NCI-H1417 treated with DMSO at 0.1 percent for 48 hours (cell line): ENCODE measurements at places on chromosomes 3 and 15.

DNA sequence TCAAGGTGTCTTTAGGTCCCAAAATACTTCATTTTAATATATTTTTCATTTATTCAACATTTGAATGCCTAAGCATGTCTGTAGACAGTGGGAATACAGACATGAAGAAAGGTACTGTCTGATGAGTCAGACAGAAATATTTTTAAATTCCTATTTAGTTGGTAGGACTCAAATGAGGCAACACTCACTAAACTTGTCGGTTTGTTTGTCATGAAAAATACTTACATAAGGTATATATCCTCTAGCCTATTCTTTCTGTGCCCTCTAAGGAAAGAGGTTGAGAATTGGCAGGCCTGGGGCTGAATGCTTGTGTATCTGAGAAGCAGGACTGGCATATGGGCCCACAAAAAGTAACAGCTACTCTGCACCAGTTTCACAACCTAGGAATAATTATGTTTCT is 423.6 kb upstream of the MDFIC2 start:
- no peak for DNase-seq

- no peak for DNase-seq
These were observed 26.8 kb downstream of the ACAD9 start for GRCh38 chr3:128906031-128906803.

DNA sequence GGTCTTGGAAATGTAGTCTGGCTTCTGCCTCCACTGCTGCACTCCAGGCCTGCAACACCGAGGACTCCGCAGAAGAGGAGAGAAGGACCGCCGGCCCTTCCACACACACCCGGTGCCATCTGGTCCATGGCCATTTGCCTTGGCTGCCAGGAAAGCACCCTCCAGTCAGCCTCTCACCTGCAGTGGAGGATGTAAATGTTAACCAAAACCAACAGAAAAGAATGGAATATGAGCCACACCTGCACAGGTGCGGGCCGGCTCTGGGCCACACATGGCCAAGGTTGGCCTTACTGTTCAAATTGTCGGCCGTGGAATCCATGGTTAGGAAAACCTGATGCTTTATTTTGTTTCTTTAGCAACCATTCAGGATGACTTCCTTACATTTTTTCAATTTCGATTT is 178.3 kb upstream of the C2CD4B start:
- DNase-seq: no peak

GRCh38 chr15:70876683-70877082 is 15.6 kb downstream of the THAP10 start:
- no peak for DNase-seq

DNA sequence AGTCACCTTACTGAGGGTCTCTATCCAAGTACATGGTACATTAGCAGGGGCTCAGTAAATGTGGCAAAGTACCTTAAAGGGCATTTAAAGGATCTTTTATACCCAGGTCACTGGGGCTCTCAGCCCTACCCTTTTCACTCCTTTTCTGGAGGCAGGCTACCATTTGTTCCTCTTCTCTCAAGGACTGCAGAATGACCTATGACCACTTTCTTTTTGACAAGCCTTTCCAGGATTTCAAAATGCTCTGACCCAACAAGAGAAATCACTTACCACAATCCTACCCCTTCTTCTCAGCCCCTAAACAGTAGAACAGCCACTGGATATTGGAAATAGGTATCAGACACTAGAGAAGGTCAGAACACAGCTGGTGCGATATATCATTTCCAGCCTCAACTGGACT is 221.8 kb upstream of the TPRG1 start:
- no peak for DNase-seq

- no peak for DNase-seq
These were observed 31.2 kb upstream of the RARRES1 start for GRCh38 chr3:158763421-158763820.

- DNase-seq: no peak
These were observed 872.4 kb downstream of the NAALADL2 start for GRCh38 chr3:175731543-175731942.

GRCh38 chr3:184584464-184584891 is 22.9 kb downstream of the EPHB3 start:
- no peak for DNase-seq

GRCh38 chr3:42192334-42193200 is 73.4 kb downstream of the CCK start:
- no peak for DNase-seq

- DNase-seq: no peak
These were observed 72.7 kb downstream of the FBLN2 start for GRCh38 chr3:13621381-13622221.

GRCh38 chr15:50426428-50426827 is 2.2 kb downstream of the USP8 start:
- DNase-seq: no peak

DNA sequence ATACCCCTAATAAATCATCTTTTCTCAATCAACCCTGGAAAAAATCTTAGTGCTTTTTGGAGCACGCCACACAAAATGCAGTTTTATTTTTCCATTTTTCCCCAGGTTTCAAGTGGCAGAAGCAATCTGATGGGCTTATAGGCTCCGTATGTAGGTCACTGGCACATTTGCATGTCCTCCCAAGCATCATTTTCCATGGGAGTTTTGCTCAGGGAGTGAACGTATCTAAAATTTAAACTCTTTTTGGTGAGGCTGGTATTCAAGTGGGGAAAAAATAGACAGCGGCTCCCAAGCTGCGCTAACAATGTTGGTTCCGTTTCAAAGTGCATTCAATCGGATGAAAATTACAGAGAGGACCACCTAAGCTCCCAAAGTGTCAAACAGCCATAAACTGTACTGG is 233.4 kb downstream of the MEX3B start:
- no peak for DNase-seq

- DNase-seq: no peak
These were observed 53.9 kb downstream of the RAP2B start for GRCh38 chr3:153215966-153216365.

DNA sequence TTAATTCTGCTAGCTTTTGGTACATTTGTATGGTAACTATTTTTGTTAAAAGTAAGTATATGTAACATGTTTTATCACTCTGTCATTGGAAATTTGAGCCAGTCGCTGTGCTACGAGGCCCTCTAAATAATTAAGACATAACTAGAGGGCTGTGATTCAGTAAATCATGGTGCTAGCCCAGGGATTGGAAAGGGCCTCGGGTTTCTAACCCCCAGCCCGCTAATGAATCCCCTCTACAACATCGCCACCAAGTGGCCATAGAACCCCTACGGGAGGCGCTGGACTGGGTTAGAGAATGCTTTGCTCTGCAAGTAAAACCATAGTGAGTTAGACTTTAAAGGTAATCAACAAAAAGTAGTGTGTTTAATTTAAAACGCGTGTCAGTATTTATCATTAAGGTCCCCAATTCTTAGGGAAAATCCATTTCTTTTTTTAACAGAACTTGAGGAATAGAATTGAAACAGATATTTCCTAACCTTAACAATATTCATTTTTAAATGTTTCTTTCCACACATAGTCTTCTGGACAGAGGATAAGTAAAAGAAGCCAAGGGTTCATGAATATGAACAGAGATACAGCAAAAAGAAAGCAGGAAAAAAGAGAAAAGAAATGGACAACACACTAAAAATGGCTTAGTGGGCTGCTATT is 744.7 kb downstream of the EPHA3 start:
- DNase-seq: no peak

GRCh38 chr15:66440501-66440900 is 53.8 kb downstream of the MAP2K1 start:
- DNase-seq: no peak

- DNase-seq: no peak
These were observed 7.2 kb downstream of the UBA3 start for GRCh38 chr3:69072928-69073327.

DNA sequence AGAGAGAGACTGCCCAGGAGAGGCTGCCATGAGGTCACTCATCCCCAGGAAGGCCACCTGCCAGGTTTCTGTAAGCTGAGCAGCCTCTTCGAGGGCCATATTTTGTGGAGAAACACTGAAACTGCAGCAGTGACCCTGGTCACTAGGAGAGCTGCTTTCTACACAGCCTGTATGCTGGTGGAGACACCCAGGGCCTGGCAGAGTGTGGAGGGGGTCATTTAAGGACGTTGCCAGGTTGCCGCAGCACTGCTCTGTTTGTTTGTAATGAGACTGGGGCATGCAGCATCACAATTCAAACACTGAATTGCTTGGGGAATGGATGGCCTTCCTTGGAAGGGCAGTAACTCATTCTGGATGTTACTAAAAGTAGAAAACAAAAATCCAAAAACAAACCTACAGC is 104.9 kb upstream of the TRIM42 start:
- peak; percentile 10 for DNase-seq

DNA sequence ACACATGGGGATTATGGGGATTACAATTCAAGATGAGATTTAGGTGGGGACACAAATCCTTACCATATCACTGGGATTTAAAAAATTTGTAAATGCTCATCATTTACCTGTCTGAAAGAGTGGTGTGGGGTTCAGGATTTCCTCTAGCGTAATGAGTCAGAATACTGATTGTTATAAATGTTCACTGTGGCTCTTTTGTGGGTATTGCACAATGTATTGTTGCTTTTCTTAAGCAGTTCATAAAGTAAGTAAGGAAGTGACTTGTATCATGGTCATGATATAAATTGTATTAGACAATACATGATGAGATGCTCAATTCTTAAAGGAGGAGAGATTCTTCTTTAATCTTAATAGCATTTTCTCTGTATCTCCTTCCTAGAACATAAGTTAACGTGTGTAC is 262.1 kb downstream of the CNTN4 start:
- DNase-seq: no peak

GRCh38 chr3:101817992-101818391 is 31.3 kb upstream of the NFKBIZ start:
- DNase-seq: no peak

DNA sequence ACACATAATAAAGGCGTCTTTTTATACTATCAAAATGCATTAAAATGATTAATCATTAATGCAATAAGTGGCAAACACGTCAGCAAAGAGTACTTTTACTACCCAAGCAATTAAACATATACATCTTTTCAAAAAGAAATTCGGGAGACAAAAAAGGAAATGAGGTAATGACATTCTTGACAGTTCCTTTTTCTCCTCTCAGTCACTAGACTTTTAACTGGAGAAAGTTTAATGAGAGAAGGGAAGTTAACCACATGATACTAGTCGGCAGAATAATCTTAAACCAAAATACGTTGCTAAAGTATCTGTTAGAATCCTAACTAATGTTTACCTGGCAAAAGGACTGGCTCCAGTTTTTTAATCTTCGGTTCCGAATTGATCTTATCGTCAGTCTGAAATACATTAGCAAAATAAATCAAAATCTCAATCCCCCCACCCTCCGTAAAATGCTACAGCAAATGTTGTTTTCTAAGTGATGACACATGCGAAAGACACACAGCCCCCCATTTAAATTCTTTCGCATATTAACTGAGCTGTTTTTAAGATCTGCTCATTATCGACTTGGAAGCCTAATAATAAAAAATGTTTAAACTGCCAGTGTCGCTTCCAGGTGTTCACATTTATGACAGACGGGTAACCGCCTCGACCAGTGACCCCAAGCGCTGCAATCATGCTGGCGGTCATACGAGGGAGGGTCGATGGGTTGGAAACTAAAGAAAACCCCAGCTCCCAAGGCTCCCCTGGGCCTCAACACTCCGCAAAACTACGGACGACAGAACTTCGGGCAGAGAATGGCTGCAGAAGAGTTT is 778 bp downstream of the MTMR10 start:
- no peak for DNase-seq

DNA sequence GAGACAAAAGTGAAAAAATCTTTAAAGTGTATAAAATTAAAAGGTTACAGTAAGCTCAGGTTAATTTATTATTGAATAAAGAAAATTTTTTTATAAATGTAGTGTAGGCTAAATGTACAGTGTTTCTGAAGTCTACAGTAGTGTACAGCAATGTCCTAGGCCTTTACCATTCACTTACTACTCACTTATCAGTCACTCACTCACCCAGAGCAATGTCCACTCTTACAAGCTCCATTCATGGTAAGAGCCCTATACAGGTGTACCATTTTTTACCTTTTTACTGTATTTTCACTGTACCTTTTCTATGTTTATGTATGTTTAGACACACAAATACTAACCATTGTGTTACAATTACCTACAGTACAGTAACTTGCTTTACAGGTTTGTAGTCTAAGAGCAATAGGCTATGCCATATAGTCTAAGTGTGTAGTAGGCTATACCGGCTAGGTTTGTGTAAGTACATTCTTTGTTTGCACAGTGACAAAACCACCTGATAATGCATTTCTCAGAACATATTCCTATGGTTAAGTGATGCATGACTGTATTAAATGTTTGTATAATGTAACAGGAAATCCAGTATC is 38.1 kb upstream of the NECTIN3 start:
- no peak for DNase-seq

GRCh38 chr3:42273361-42273760 is 7.4 kb upstream of the CCK start:
- DNase-seq: no peak

DNA sequence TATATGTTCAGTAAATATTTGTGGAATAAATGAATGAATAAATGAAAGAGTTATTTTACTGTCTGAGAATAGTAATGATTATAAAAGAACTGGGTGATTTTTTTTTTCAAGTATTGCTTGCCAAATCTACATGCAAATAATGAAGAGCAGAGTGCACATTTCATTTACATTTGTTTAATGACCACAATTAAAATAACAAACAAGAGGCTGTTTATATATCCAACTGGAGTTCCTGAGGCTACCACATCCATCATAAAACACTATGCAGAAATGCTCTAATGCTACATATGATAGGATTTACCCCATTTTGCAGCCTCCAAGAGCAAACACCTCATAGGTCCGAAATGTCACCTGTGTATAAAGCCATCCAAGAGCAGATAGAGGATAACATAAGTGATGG is 124.5 kb downstream of the ECT2 start:
- DNase-seq: no peak

GRCh38 chr15:82567661-82568060 is 27.4 kb upstream of the RPS17 start:
- DNase-seq: no peak

DNA sequence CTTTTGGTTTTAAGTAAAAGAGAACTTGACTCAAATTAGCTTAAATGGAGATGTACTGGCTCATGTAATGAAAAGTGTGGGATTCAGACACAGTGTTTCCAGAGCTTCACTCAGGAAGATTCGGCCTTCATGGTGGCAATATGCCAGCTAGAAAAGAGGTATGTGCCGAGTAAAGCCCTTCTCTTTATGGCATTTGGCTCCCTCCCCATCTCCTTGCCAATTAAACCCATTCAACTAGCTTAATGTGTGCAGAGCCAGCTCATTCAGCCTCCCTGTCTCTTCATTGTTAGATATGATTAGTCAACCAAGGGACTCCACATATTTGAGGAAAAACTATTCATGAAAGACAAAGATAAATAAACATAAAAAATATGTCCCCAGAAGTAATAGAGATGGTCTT is 15.0 kb upstream of the TRANK1 start:
- no peak for DNase-seq

GRCh38 chr15:96893159-96893906 is 562.8 kb downstream of the NR2F2 start:
- peak; percentile 69 for DNase-seq
